OCI-LY7 (cell line): ENCODE measurements at places on chromosomes 7 and 10. TPM values are rescaled to one million over a fixed set of nuclear protein-coding genes. Genes with fewer than 3 reads are reported as not detected.
A peak's percentile ranks its signal among the peaks of the same experiment; 100 is the strongest.

DNA sequence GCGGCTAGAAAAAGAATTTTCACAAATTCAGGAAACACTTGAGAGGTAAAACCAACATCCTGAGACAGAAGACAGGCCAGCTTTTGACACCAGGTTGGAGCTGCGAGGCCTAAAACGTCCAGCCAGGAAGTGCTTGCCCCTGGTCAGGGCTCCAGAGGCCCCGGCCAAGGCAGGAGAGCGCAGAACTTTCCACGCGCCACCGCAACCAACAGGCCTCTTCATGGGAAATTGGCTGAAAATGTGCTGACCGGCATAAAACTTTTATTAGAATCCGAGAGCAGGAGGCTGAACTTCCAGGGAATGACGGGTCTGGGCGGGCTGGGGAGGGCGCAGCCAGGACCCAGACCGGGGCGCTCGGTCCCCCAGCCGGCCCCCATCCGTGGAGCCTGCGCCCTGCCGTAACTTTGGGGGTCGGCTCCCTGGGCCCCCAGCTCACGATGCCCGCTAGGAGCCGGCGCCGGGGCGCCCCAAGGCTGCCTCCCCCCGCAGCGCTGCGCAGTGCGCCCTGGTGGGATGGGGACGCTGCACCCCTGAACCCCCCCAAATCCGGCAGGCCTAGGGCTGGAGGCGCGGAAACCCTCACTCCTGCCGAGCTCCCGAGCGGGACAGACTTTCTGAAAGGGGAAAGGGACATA is 414.0 kb upstream of the MKI67 start:
- no peak for DNase-seq

DNA sequence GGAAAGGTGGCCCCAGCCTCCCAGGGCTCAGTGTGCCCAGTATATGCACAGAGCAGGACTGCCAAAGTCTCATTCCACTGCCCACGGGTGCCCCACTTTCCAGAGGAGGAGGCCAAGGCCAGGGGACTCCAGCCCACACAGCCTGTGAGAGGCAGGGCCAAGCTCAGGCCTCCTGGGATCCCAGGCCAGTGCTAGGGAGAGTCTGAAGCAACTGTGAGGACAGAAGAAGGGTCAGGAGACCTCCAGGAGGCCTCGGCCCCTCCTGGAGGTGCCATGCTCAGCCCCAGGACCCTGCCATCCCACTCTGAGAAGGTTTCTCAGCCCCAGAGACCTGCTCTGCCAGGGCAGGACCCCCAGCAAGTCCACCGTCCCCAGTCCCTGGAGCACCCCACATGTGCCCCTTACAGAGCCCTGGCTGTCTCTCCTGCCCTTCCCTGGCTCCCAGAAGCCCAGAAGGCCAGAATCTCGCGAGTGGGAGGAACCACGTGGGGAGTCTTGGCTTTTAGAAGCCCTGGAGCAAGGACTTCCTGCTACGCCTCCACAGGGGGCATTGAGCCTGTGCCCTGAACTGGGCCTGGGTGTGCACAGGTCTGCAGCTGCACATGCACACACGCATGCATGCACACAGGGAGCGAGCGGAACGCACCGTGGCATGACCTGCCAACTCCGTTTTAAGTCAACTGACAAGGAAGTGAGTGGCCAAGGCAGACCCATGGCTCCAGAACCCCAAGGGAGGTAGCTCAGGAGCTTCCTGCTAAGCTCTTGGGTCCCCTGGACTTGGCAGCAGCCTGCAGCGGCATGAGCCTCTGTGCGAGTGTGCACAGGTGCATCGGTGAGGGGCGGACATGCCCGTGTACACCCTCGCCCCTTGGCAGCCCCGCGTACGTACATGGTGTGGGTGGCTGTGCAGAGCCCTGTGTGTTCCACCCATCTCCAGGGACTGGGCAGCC is 33.6 kb downstream of the ZCCHC24 start:
- no peak for DNase-seq

DNA sequence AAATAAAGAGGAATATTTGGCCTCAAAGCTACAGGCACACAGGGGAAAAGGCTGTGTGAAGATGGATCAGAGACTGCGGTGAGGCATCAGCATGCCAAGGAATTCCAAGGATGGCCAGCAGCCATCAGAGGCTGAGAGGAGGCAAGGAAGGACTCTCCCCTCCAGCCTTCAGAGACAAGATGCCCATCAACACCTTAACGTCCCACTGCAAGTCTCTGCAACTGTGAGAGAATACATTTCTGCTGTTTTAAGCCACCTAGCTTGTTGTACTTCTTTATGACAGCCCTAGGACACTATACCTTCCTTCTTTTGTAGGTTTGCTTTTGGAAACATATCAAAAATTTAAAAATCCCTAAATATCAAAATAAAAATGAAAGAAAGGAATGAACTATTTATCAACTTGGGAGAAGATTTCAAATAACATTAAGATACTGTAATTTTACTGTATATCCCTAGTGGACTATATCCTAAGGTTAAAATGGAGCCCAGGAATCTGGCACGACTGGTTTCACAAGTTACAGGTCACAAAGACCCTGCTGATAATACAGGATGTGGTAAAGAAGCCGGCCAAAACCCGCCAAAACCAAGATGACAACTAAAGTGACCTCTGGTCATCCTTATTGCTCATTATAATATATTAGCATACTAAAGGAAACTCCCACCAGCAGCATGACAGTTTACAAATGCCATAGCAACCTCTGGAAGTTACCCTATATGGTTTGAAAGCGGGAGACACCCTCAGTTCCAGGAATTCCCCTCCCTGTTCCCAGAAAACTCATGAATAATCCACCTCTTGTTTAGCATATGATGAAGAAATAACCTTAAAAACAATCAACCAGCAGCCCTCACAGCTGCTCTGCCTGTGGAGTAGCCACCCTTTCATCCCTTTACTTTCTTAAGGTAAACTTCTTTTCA is 185.2 kb downstream of the AVL9 start:
- no peak for DNase-seq

GRCh38 chr10:69684981-69685353 is 54.9 kb downstream of the FAM241B start:
- DNase-seq = no peak

DNA sequence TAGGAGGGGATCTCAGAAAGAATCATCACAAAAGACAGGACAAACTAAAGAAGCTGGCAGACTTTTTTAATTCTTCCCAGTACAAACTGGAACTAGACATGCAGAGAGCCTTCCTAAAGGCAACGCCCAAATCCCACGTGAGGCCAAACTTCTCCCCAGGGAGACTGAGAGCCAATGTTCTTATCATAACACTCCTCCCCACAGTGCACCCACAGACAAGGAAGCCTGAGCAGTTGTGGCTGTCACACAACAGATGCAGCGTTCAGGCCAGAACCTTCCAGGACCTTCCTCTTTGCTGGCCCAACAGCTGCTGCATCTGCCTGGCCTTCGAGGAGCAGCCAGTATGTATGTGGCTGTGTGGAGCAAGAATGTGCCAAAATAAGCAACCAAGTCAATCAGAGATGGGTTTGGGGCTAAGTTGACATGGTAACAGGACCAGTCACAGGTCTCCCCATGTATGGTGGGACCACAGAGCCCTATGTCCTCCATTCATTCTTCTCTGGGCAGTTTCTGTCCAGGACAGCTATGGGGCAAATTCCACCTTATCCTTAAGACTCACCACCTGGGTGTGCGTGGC is 34.9 kb downstream of the SRPK2 start:
- peak; percentile 11 for DNase-seq

GRCh38 chr10:48554246-48554645 is 50.6 kb downstream of the ARHGAP22 start:
- no peak for DNase-seq

DNA sequence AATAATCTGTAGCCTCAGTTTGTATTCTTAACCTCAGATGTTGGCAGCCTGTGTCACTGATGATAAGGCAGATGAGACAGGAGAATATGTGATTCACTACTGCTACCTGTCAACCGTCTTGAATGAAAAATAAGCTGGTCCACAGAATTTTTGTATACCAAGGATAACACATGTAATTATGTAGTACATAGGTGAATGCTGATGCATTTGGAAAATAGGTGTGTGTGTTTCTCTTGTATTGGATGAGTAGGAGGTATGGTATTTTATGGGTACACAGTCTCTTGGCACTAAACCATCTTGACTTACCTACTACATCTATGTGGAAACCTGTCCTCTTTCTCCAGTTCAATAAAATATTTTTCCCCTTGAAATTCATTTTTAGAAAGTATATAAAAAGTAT is 20.7 kb upstream of the ZRANB1 start:
- no peak for DNase-seq

DNA sequence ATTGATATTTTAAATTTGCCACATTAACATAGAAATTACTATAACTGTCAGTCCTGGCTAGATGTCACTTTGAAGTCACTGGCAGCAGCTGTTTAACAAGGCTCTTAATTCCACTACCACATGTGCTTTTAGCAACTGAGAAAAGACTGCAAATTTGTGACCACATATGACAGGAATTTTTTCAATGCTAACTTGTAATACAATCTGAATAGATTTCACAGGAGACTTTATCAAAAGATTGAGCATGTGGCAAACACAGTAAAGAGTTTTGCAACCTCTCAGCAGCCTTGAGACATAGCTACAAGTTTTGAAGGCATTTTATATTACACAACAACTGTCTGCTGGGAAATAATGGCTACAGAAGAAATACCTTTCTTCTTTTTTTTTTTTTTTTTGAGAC is 73.0 kb downstream of the MICU1 start:
- no peak for DNase-seq

- no peak for DNase-seq
Observed at GRCh38 chr10:21292763-21293517, 232.5 kb downstream of the SKIDA1 start.

GRCh38 chr10:60413306-60414012 is 23.8 kb upstream of the ANK3 start:
- no peak for DNase-seq

DNA sequence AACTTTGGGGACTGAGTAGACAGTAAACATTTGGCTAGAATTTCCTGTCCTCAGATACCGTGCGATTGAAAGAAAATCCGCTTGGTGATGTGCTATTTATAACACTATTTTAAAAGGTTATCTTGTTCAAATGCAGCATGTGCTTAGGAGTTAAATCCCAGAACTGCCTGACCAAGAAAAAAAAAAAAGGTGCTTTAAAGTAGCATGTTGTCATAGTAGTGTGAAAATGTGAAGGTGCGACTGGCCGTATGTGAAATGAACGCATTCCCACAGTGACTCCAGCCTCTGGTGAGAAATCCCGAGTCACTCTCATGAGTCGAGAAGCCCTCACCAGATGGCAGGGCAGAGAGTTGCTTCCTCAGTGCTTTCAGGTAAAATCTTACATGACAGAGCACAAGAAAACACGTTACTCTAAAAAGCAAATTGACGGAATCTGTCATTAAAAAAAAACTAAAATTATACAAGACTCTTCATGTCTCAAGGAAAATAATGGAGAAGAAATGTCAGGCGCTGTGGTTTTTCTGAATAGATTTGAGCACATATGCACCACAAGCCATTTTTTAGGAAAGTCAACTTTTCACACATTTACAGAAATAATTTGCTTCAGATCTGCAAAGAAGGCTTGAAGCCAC is 18.4 kb upstream of the KLF6 start:
- no peak for DNase-seq

DNA sequence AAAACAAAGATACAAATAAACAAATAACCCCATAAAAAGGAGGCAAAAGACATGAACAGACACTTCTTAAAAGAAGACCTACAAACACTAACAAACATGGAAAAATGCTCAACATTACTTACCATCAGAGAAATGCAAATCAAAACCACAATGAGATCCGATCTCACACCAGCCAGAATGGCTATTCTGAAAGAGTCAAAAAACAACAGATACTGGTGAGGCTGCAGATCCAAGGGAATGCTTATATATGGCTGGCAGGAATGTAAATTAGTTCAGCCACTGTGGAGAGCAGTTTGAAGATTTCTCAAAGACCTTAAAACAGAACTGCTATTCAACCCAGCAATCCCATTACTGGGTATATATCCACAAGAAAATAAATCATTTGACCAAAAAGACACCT is 80.4 kb upstream of the NRP1 start:
- DNase-seq = no peak

DNA sequence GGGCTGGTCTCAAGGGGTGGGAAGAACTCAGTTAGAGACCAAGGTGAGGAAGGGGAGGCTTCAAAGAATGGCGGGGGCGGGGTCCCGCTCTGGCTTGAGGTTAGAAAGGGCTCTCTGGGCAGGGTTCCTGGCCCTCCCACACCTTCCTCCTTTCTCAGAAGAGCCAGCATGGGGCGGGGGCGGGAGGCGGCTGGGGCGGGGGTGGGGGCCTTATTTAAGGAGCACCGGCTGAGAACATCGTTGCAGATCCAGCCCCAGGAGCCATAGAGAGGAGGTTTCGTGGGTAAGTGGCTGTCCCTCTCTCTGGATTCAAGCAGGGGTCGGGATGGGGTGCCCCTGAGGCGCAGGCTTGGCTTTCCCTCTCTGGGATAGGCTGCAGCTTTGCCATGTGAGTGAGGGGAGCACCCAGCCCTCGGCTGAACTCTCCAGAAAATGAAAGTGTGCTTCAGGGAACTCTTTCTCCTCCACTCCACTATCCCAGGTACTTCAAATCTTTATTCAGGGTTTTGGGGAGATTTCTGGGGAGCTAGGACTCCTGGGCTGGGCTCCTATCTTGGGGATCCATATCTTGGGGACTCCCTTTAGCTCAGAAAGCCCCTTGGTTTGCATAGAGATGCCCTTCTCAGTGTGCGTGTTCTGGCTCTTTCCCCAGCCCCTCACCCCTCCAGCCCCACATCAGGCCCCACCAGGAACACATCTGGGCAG is 3.3 kb upstream of the CUEDC2 start:
- no peak for DNase-seq

GRCh38 chr10:107417446-107417845 is 252.9 kb upstream of the SORCS1 start:
- no peak for DNase-seq

DNA sequence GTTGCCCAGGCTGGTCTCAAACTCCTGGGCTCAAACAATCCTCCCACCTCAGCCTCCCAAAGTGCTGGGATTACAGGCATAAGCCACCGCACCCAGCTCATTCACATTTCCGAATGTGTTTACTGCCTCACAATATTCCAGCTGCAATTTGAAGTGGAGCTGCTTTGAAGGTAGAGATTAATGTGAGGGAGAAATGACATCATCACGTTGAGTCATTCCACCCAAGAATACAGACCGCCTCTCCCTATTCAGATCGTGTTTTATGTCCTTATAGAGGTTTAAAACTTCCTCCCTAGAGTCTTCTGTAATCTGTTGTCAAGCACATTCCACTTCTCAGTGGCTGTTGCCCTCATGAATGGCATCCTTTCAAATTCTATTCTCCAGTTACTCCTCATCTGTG is 100.4 kb upstream of the PDGFA start:
- no peak for DNase-seq

DNA sequence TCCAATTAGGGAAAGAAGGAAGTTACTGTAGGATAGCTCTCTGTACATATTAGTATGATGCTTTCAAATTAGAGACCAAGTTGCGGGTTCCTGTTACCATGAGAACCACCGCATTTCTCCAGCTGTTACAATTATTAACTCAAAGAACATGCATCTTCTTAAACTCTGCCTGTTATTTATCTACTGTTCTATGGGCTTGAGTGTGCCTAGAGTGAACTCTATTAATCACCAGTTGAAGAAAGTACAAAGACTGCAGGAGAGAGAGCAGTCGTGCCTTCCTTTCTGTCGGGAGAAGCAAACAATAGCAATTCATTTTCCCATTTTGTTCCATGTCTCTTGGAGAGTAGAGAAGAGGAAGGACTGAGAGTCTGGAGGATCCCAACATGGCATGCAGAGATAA is 1071.2 kb downstream of the TYW1 start:
- no peak for DNase-seq

GRCh38 chr10:120103738-120104560 is 211.4 kb downstream of the SEC23IP start:
- DNase-seq = no peak

GRCh38 chr7:123789817-123790216 is 41.0 kb upstream of the WASL start:
- no peak for DNase-seq

Gene PITRM1
- 37.1 and 40.3 TPM in 2 replicates for total RNA-seq

Gene PRPF18
- 23.3 and 24.1 TPM in 2 replicates for total RNA-seq

Gene LFNG
- 1.2 and 2.1 TPM in 2 replicates for total RNA-seq

Gene BMPER
- not detected in 2 replicates for total RNA-seq
